Activated CD4-positive, alpha-beta T cell treated with anti-CD3 and anti-CD28 coated beads, Interleukin-10, Interleukin-2, amounts not matched to agents 100 ng/mL and 50 ng/mL, durations not matched to agents 16 hours and 8 hours (primary cell): ENCODE measurements at places on chromosomes 6 and 20.

DNA sequence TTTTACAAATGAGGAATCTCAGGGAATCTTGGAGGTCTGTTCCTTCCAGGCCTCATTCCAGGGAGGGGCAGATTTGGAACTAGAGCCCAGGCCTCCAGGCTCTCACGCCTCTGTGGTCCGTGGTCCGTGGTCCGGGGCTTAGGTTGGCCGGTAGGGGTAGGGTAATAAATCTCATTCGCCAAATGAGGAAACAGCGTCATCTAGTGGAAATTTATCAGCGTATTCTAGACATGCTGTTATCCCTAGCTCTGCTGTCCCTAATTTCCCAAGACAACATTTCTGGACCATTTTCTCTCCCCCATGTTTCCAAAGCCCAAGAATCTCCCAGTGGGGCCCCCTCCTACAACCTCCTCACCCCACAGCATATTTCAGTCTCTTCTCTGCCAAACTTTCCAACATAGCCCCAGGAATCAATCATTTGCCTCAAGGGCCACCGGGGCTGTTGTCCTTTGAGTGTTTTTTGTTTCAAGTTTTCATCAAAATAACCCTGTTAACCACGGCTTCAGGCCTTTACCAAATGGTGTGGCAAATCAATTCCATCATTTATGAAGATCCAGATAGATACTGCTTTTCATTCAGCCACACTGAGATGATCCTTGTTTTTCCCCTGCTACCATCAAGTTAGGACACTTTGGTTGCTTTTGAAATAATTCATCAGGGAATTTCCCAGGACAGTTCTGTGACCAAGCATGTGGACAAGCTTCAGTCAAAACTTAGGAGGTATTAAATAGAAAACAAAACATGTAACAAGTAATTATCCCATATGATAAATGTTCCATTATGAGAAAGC is 126.8 kb downstream of the ALDH8A1 start:
- peak; percentile 69 for DNase-seq

DNA sequence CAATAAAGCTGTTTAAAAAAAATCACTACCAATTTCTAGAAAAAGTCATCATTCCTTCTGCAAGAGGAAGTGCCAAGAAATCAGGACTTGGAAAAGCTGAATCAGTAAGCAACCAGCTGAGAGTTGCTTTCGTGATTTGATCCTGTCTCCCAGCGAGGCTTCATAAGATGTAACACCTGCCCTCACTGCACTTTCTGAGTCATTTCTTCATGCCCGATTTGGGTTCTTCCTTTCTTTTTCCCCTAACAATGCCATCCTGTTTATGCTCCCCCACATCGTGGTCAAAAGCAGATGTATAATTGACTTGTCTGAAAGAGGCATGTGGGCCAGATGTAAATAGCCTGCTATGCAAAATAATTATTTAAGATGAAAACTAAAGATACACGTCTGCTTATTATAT is 52.1 kb downstream of the RIPOR2 start:
- peak; percentile 87 for DNase-seq

- DNase-seq, result no peak
Observed at GRCh38 chr20:8368670-8369069, 236.6 kb downstream of the PLCB1 start.

DNA sequence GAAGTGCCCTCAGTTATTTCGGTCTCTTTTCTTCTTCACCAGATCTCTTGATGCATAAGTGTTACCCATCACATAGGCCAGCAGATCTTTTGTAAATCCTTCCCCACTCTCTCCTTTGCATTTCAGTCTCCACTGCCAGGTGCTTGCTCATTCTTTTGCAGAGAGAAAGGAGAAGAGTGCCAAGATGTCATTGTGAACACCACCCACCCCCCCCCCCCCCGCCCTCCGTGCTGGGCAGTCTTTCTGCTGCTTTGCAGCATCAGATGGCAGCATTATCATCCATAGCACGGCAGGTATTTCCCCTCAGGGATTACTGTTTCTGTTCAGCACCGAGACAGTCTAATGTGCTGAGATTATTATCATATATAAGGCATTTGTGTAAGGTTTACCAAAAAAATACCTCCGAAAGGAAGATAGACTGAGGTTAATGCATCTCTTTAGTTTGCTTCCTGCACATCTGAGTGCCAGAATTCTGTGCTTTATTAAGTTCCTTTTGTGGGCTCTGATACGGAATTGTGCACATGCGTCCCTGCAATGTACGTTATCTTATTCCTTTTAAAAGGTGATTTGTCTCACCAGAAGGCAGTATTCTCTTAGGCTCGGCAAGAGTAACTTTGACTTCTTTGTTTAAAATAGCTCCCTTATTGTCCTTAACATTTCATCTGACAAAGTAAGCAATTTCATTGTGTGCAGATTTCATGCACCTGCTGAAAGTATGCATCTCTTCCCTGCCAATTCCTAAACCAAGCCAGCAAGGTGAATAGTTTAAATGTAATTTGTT is 128.8 kb downstream of the PHACTR1 start:
- DNase-seq, result no peak

DNA sequence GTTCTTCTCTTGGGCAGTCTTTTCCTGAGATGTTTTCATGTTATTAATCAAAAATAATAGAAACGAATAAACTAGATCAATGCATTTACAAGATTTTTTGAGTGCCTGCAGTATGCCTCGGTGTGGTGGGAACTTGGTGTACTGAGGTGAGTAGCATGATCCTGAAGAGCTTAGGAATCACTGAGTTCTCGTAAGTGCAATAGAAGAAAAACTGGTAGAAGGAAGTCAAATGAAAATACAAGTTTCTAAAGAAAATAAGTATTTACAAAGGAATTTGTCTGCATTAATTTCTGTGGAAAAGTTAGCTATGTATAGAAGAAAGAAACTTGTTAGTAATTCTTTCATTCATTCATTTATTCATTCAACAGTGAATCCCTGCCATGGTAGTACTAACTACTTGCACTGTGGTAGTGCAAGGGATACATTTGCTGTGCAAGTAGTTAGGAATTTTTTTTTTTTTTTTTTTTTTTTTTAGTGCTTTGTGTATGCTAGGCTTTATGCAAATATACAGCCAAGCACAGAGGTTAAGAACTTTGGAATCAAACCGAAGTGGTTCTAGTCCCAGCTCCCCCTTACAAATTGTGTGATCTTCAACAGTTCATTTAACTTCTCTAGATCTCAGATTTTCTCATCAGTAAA is 13.9 kb downstream of the NT5E start:
- DNase-seq, result no peak

- peak; percentile 29 for DNase-seq
Observed at GRCh38 chr6:150079604-150080003, 10.7 kb upstream of the ULBP3 start.

GRCh38 chr6:132101535-132101934 is 150.4 kb upstream of the CCN2 start:
- no peak for DNase-seq

DNA sequence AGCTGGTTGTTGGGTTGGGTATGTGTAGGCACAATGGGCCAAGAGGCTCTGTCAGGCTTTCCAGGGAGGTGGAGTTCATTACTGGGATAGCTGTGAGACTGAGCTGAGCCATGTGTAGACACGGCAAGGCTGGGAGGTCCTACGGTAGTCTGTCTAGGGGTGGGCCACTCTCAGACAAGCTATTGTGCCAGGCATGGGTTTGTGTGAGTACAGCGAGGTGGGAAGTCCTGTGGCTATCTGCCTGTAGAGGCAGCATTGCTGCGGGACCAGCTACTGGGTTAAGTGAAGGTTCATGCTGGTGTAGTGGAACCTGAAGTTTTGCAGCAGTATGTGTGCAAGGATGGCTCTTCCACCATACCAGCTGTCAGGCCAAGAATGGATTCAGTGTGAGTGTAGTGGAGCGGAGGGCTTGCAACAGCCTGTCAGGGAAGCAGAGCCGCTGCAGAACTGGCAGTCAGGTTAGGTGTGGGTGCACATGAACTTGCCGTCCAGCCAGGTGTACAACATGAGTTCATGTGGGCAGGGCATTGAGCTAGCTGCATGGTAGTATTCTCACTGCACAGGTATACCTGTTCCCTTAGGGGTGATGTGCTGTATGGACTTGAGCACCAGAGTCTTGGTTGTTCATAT is 78.0 kb upstream of the CENPW start:
- DNase-seq, result no peak
